ENCODE measurements at places on chromosomes 2 and 18.

DNA sequence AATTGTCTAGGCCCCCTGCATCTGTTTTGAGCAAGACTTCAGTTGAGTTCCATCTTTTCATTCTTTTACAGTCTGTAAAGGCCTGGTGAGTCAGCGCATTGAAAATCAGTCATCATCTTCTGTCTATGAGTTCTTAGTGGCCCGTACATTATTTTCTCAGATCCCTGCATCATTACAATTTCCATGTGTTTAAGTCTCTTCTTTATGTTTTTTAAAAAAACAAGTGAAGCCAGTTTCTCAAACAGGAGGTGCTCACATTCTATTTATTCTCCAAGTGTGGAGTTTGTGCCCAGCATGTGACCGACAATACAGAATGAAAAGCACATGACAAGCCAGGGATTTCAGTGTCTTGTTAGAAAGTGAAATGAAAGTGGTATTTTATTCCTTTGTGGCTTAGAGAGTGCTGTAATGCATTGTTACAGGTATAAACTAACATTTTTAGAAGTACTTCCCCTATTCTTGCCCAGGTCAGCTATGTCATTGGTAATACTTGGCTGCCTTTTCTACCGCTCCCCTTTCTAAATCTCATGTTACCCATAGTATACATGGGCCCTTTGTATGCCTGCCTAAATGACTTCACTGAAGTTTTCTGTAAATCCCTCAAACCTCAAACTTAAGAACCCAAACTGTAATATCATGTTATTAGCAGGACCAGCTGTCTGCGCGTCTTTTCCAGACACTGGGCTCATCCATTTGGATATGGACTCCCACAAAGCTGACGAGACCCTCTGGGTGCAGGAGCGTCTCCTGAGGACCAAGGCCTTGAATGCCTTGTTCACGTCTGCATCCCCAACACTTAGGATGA, 67.6 kb downstream of the FEZ2 start:
- DNase-seq: no peak
- no peaks in the 10 kb centered on the region for H3K36me3 ChIP-seq
- H3K27ac ChIP-seq: no peak overlapping the region
- no peak overlapping the region for H3K4me3 ChIP-seq

- H3K27me3 ChIP-seq: no peaks in the 10 kb centered on the region
- DNase-seq: no peak
Measured at GRCh38 chr2:178855151-178855550, 47.9 kb upstream of the TTN start.

DNA sequence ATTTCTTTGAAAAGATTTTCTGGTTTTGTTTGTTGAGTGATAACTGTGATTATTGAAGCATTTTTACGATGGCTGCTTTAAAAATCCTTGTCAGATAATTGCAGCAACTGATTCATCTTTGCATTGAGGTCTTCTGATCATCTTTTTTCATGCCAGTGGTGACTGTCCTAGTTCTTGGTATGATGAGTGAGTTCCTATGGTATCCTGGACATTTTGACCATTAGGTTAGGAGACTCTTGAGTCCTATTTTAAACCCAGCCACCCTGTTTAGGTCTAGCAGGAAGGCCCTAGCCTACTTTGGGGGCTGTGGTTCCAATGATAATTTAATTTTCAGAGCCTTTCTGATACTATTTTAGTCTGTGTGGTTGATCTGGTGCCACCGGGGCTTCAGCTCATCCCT, 72.7 kb upstream of the REV1 start:
- no peaks in the 10 kb centered on the region for H3K27me3 ChIP-seq
- no peaks in the 10 kb centered on the region for H3K36me3 ChIP-seq
- H3K4me1 ChIP-seq: no peaks in the 10 kb centered on the region
- no peak for DNase-seq
- no peak overlapping the region for H3K27ac ChIP-seq
- no peak overlapping the region for H3K4me3 ChIP-seq

GRCh38 chr18:57542812-57543427, 43.6 kb downstream of the FECH start:
- no peak overlapping the region for H3K27ac ChIP-seq
- H3K27me3 ChIP-seq: no peaks in the 10 kb centered on the region
- DNase-seq: no peak

DNA sequence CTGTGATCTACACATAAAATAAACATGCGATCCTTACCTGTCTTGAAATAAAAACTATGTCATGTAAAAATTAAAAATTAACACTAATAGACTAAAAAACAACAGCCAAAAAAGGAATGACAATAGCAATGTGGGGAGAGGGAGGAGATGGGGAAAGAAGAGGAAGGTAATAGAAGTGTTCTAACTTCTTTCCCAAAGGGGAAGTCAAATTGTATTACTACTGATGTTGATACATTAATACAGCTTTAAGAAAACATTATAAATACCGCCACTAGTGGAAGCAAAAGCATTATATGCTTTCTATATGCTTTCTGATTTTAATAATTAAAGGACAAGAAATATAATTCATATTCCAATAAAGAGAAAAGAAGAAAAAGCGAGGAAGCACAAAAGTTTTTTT, 22.2 kb downstream of the ZNF516 start:
- no peak for DNase-seq
- no peaks in the 10 kb centered on the region for H3K36me3 ChIP-seq
- no peak overlapping the region for H3K27ac ChIP-seq
- H3K4me1 ChIP-seq: peaks cover 15% of the 10 kb centered on the region
- H3K4me3 ChIP-seq: no peak overlapping the region

DNA sequence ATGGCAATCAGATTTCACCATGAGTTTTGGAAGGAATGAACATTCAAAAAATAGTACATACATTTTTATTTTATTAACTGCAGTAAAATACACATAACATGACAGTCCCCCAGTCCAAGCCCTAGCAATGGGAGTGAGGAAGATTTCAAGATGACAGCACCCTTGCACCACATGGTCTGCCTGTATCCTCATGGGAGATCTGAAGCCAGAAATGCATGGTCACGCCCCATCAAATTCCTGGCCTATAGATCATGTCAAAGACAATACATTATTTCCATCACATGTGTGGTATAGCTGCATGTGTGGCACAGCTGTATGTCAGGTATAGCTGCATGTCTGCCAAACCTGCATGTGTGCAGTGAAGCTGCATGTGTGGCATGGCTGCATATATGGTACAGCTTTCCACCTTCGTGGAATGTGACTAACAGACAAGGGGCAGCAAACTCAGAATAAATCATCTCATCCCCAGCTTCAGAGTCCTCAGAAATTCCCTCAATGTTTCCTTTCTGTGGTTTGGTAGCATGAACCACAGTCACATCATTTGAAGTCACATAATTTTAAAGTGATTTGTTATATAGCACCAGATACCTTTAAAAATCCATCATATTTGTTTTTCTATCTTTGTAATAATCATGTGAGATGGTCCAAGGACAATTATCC, 518.2 kb upstream of the SOX11 start:
- no peak for DNase-seq
- H3K4me1 ChIP-seq: no peaks in the 10 kb centered on the region
- H3K27me3 ChIP-seq: no peaks in the 10 kb centered on the region
- H3K36me3 ChIP-seq: no peaks in the 10 kb centered on the region
- H3K27ac ChIP-seq: no peak overlapping the region

DNA sequence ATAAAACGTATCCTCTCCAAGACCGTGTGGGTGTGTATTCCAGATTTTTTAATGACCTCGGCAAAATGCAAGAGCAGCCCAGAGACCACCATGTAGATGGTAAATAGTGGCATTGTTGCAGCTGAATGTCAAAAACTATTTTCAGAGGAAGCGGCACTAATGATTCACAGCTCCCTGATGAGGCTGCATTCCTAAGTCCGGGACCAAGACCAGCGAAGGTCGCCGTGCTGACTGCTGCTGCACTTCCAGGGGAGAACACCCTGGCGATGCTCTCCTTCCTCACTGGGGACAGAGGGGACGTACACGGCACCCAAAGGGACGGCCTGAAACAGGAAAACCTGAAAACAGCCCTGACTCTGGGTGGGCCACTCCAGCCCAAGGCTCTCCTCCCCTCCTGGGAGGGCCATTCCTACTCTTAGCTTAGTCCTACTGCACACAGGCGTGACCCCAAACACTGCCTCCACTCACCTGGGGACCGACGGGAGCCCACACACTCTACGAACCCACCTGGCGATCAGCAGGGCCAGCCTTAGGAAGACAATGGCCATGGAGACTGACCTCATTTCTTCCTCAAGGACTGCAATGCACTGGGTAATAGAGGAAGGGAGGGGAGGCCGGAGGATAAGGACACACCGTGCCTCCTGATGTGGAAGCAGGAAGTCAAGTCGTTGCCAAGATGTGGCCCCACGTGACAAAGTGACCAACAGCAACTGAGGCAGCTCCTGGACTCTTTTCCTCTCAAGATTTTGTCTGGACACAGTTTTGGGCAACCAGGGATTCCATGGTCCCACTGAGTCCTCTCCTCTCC, 82.8 kb downstream of the ZNF516 start:
- no peak overlapping the region for H3K27ac ChIP-seq
- peaks cover 10% of the 10 kb centered on the region for H3K4me1 ChIP-seq
- H3K36me3 ChIP-seq: no peaks in the 10 kb centered on the region
- H3K27me3 ChIP-seq: no peaks in the 10 kb centered on the region
- no peak overlapping the region for H3K4me3 ChIP-seq

DNA sequence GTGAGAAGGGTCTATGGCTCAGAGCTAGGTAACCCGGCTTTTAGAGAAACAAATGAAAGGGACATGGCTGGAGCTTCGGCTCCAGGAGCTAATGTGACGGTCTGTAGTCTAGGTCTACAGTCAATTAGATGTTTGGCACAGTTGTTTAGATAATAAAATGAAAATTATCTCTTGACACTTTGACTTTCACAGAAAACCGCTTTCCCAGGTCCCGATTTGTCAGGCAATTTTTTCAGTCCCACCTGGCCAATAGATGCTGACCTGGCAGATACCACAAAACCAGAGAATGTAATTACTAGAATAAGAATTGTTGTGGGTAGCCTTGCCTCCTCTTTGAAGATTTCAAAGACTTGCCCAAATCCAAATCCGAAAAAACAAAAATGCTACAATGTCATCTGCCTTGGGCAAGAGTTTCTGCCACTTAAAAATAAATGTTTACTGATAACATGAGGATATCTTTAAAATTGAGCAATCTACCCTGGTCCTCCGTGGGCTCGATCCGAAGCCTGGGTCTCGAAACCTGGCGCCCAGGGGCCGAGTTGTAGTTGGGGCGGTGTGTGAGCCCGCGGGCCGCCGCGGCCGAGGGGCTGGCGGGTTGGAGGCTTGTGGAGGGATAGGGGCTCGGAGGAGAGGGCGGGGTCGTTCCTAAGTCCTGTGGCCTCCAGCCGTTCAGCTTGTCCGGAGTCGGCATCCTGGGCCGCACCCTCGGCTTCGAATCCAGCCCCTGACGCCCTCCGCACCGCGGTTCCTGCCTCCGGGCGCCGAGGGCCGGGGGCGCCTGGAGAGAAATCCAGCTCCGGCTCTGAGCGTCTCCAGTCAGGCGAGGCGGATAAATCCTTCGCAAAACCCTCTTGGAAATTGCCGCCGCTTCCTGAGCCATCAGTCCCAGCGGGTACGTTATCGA, 2.3 kb downstream of the EMX1 start:
- no peaks in the 10 kb centered on the region for H3K36me3 ChIP-seq
- H3K27me3 ChIP-seq: peaks cover 72% of the 10 kb centered on the region
- no peak for DNase-seq
- no peak overlapping the region for H3K27ac ChIP-seq
- H3K4me1 ChIP-seq: peaks cover 44% of the 10 kb centered on the region

GRCh38 chr2:25617948-25618646, 55.3 kb downstream of the DTNB start:
- no peaks in the 10 kb centered on the region for H3K36me3 ChIP-seq
- H3K4me1 ChIP-seq: no peaks in the 10 kb centered on the region
- H3K4me3 ChIP-seq: no peak overlapping the region
- H3K27ac ChIP-seq: no peak overlapping the region
- no peaks in the 10 kb centered on the region for H3K27me3 ChIP-seq
- DNase-seq: no peak

DNA sequence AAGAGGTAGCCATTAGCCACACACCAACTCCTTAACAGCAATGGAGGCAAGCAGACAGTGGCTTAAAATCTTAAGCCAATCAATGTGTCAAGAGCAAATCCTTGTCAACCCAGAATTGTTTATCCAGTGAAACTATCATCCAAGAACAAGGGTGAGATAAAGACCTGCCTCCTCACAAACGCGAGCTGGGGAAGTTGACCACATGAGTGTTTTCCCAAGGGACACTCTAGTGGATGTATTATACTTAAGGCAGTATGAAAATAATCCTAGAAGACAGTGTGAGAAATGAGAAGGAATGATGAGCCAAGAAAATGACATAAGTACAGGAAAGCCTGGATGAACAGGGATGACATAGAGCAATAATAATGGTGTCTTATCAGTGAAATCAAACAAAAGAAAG, 209.6 kb downstream of the TWIST2 start:
- H3K27ac ChIP-seq: no peak overlapping the region
- no peaks in the 10 kb centered on the region for H3K27me3 ChIP-seq
- peaks cover 28% of the 10 kb centered on the region for H3K36me3 ChIP-seq
- no peaks in the 10 kb centered on the region for H3K4me1 ChIP-seq
- no peak overlapping the region for H3K4me3 ChIP-seq
- DNase-seq: no peak

All from CD4-positive, alpha-beta memory T cell (primary cell).